ENCODE measurements at places on chromosomes 16 and 17. TPM values are rescaled to one million over a fixed set of nuclear protein-coding genes. Genes with fewer than 3 reads are reported as not detected.
A peak's percentile ranks its signal among the peaks of the same experiment; 100 is the strongest.

- DNase-seq = no peak
Observed at GRCh38 chr17:44094701-44095387, 24.3 kb downstream of the G6PC3 start.

- DNase-seq = no peak
Observed at GRCh38 chr17:50265690-50266315, 8.5 kb upstream of the TMEM92 start.

- DNase-seq = no peak
Observed at GRCh38 chr16:73149334-73149733, 101.4 kb upstream of the ZFHX3 start.

DNA sequence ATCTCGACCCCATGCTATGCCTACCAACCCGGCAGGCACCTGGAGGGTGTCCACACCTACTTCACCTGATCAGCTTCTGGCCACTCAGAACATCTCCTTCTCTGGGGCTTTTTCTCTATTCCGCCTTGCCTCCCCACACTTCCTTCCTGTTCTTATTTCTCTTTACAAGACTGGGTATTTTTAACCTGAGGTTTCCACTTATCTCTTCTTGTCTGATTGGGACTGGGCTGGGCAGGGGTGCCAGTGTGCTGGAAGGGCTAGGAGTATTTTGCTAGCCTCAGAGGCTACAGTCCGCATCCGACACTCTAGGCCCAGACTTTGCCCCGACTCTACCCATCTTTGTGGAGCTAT lies 26.2 kb upstream of the ZNF652 start:
- no peak for DNase-seq

GRCh38 chr17:17151962-17152361 lies 54.2 kb downstream of the PLD6 start:
- DNase-seq = peak; percentile 95

GRCh38 chr16:48498769-48499631 lies 111.0 kb downstream of the N4BP1 start:
- no peak for DNase-seq

DNA sequence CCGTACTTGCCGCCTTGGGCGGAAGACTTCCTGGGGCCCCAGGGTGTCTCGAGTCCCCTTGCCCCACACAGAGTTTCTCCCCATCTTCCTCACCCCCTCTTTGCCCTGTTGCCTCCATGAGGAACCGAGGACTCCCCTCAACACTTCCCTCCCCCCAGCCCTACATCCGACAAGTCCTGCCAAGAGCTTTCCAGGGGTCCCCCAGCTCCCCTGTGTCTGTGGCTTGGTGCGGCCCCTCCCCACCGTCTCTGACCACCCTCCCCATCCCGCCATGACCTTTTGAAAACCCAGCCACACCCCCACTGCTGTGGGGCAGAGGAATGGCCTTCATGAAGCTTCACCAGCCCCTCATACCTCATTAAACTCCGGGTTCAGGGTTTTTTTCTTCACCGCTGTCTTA lies 11.4 kb downstream of the SCGB1C2 start:
- peak; percentile 8 for DNase-seq

CMTM3 gene
- polyA plus RNA-seq = 13.5 TPM

DNA sequence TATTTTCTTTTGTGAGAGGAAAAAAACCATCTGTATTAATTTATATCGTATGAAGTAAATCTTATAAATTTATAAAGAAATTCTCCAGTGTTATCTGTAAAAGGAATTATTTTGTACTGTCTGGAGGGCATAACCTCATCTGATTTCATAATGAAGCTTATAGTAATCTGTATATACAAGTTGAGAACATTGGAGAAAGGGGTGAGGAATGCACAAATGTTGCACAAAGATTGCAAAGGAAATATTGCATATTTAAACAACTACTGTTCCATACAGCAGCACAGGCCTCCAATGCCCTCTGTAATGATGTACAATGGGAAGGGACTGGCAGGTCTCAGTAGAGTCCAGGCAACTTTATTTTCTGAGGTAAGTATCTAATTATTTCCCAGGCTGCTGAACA lies 50.8 kb upstream of the KCNJ16 start:
- DNase-seq = no peak

DNA sequence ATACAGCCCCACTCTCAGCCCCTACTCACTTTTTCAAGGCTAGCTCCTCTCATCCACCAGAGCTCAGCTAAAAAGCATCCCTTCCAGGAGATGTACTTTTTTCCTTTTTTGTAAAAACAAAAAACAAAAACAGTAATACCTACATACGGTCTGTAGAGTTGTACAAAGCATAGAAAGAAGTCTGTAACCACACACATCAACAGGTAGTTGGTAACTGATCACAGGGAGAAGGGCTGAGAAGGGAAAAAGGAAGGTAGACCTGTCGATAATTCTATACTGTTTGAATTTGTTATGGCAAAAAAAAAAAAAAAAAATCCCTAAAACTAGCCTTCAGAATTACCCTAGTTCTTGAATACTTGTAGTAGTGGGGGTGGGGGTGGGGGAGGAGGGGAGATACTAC lies 874 bp downstream of the SLC25A19 start:
- DNase-seq = no peak

DNA sequence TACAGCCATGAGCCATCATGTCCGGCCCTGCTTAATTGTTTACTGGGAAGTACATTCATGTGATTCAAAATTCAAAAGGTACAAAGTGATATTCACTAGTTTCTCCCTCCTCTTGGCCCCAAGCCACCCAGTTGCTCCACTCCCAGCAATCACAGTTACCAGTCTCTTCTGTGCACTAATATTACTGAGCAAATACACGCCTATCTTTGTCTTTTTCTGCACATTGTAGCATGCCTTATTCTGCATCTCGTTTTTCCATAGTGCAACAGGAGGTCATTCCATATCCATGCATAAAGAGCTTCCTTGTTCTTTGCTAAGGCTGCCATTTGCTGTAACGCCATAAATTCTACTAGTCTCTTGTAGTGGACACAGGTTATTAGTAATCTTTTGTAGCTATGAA lies 2.2 kb upstream of the ALOX15 start:
- no peak for DNase-seq

ITGA2B gene
- 0.22 TPM for polyA plus RNA-seq

GRCh38 chr16:89489040-89489897 lies 1.1 kb downstream of the ANKRD11 start:
- DNase-seq = peak; percentile 86

GRCh38 chr17:68054296-68054900 lies 18.9 kb downstream of the KPNA2 start:
- peak; percentile 35 for DNase-seq

- no peak for DNase-seq
Observed at GRCh38 chr17:60075981-60076380, 2.7 kb downstream of the HEATR6 start.

GRCh38 chr17:72115781-72116525 lies 4.9 kb upstream of the SOX9 start:
- DNase-seq = no peak

EMP2 gene
- polyA plus RNA-seq = 34.5 TPM

RAB37 gene
- 2.0 TPM for polyA plus RNA-seq

DNA sequence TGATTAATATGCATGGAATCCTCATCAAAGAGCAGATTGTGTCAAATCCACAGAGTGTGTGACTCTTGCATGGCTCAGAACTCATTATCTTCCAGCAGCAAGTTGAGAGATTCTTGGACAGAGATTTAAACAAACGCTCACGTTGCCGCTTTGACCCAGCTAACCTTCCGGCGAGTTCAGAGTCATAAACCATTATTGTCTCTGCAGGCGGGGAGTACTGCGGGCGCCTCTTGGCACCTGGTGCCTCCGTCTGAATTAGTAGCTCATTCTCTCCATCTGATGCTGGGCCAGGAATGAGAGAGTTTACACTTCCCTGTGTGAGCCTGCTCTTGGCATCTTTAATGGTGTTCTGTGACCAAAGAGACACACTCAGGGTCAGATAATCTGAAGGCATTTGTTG lies 138.6 kb upstream of the WSCD1 start:
- DNase-seq = no peak

DNA sequence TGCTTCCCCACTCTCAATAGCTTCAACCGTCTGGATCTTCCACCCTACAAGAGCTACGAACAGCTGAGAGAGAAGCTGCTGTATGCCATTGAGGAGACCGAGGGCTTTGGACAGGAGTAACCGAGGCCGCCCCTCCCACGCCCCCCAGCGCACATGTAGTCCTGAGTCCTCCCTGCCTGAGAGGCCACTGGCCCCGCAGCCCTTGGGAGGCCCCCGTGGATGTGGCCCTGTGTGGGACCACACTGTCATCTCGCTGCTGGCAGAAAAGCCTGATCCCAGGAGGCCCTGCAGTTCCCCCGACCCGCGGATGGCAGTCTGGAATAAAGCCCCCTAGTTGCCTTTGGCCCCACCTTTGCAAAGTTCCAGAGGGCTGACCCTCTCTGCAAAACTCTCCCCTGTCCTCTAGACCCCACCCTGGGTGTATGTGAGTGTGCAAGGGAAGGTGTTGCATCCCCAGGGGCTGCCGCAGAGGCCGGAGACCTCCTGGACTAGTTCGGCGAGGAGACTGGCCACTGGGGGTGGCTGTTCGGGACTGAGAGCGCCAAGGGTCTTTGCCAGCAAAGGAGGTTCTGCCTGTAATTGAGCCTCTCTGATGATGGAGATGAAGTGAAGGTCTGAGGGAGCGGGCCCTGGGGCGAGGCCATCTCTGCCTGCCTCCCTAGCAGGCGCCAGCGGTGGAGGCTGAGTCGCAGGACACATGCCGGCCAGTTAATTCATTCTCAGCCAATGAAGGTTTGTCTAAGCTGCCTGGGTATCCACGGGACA lies 11.1 kb upstream of the CLEC18A start:
- DNase-seq = no peak

Data from heart left ventricle (tissue), 16 donors.